A549 treated with DMSO at 1 μM for 4 hours (cell line): ENCODE measurements at places on chromosomes 5 and 9. TPM values are rescaled to one million over a fixed set of nuclear protein-coding genes. Genes with fewer than 3 reads are reported as not detected.

The SPATA6L gene
- 1.5 to 2.5 TPM (median 2.1 TPM) in 5 replicates for total RNA-seq

The PCSK5 gene
- total RNA-seq = 0.89 to 1.5 TPM (median 1.0 TPM) in 5 replicates

The FBP1 gene
- 0.09 TPM in 1 of 5 replicates, not detected in the others for total RNA-seq

The DMGDH gene
- not detected in 5 replicates for total RNA-seq

The TTC23L gene
- 0.05 to 0.33 TPM (median 0.22 TPM) in 4 of 5 replicates, not detected in the other for total RNA-seq

The ARL10 gene
- 0.31 to 1.1 TPM (median 0.76 TPM) in 5 replicates for total RNA-seq

The MLANA gene
- not detected in 5 replicates for total RNA-seq

The SHC3 gene
- total RNA-seq = 0.38 to 0.71 TPM (median 0.50 TPM) in 5 replicates
